ENCODE measurements at places on chromosomes 16 and 17.
A peak's percentile ranks its signal among the peaks of the same experiment; 100 is the strongest.

GRCh38 chr16:3825940-3826339 is 54.6 kb downstream of the CREBBP start:
- DNase-seq, result no peak

- DNase-seq, result no peak
Observed at GRCh38 chr17:50473901-50474300, 4.8 kb upstream of the RSAD1 start.

- no peak for DNase-seq
Observed at GRCh38 chr17:28065706-28066105, 23.2 kb downstream of the NLK start.

DNA sequence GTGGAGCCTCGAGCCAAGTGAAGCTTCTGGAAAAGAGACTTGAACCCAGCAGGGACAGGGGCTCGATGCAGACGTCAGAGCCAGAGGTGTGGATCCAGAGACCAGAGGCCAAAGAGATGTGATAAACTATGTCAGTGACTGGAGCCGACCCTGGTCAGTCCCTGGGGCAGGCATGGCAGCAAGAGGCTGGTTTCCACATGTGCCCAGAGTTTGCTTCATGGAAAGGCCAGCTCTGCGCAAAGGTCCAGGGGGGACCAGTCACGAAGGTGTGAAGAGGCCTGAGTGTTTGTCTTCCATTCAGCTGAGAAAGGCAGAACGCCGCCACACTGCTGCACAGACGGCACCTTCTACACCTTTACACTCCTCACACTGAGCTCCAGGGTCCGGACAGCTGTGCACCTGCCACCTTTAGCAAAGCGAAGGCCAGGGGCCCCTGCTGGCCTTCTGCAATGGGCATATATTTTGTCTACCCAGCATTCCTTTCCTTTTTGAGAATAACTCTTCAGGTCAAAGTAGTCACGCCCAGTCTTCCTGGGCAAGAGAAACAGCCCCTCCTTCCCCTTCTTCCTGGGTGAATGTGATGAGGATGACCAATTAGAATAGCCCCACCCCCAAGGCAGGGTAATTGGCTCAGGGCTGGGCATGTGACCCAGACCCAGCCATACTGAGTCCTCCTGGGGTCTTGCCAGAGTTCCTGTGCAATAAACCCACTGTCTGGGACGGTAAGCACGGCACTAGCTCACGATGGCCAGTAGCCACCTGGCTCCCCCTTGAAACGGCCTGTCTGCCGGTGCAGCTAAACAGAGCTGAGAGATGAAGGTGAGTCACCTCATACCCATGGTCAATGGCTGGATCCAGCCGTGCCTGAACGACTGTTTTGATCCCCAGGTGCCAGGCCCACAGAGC is 2.3 kb upstream of the RPH3AL start:
- no peak for DNase-seq

DNA sequence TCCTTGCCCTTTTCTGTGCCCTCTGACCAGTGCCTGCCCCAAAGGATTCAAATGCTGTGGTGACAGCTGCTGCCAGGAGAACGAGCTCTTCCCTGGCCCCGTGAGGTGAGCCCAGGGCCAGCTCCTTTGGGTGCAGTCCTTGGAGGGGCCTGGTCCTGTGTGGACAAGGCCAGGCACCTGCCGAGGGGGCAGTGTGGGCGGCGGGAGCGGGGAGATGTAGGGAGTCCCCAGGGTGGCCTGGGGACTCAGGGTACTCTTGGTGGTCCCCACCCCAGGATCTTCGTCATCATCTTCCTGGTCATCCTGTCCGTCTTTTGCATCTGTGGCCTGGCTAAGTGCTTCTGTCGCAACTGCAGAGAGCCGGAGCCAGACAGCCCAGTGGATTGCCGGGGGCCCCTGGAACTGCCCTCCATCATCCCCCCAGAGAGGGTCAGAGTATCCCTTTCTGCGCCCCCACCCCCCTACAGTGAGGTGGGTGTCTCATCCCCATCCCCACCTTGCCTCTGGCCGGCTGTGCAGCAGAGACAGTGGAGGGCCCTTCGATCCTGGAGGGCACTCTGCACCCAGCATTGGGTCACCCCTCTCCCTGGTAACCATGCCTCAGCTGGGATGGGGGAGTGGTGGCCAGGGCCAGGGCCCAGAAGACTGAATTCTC is 4.4 kb downstream of the TMEM92 start:
- DNase-seq, result no peak

DNA sequence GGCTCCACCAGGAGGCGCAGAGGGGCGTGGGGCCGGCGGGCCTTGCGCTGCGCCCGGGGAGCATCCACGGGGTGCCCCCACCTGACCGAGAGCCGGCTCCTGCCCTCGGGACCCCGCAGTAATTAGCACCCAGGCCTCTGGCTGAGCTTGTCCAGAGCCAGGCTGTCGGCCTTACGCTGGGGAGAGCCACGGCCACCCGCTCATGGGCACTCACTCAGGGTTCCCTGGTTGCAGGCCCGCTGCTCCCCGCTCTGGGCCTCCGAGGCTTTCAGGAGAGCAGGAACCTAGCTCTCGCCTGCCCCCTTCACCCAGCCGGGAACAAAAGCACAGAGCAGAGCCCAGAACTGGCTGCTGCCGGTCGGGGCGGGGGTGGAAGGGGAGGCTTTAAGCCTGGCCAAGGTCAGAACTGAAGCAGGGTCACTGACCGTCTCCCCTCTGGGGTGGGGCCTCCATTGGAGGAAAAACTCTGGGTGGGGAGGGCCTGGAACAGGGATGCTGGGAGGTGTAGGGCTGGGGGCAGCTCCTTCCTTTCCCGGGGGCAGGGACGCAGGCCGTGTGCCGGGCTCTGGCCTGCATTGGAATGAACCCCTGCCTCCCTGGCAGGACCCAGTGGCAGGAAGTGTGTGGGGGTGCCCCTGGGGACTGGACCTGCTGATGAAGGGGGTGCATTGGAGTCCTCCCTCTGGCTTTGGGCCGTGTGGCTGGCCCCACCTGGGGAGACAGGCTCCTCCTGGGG is 12.3 kb downstream of the GLIS2 start:
- no peak for DNase-seq

GRCh38 chr16:10638101-10638500 is 56.6 kb downstream of the TEKT5 start:
- DNase-seq, result no peak

DNA sequence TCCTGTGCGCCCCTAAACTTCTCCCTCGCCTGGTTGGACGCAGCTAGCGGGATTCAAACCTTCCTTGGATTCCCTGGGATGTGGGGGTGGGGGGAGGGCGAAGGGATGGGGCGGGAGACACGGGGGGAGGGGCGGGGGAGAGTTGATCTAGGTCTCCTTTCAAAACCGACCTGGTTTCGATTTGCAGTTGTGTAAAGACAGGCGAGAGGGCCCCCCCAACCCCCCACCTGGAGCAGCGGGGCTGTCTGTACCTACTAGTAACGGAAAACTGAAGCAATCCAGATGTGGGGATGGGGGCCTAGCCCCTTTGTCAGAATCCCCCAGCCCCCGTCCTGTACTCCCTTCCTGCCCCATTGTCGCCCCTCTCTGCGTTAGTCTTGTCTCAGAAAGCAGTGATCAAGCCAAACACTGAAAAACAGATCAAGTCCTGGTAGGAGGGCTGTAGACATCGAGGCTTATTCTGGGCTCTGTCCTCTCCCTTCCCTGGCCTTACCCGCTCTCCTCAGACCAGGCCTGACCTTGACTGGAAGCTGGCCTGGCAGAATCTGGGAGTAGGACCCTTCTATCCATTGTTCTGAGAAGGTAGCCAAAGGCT is 902 bp downstream of the DLX4 start:
- no peak for DNase-seq

DNA sequence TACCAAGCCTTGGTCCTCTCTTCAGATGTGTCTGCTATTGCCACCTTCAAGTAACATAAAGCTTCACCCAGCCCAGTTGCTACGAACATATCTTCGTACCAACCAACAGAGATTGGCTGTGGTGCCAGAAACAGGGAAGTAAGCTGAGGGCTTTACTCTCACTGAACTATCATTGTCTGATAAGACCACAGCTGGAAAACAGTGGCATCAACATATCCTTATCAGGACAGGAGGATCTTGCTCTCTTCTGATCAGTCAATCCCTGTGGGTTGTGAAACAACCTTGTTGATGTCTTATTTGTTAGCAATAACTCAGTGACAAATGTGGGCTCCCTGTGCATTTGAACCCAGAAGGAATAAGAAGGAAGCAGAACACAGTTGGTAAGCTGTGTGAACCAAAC is 446.3 kb upstream of the MAF start:
- DNase-seq, result no peak

DNA sequence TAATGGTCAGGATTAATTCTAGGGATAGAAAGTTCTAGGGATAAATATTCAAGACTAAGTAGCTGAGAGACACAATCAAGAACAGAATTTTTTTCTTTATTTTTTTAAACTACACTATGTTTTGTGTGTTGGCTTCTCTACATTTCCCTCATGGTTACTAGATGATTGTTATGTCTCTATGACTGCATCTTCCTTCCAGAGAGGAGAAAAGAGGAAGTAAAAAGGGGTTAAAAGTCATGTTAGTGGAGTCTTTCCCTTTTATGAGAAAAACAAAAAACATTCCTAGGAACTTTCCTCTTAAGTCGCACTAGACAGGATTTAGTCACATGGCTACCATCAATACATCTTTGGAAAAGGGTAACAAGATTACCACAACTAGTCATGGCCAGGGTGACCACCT is 375.0 kb downstream of the KCNJ2 start:
- no peak for DNase-seq

DNA sequence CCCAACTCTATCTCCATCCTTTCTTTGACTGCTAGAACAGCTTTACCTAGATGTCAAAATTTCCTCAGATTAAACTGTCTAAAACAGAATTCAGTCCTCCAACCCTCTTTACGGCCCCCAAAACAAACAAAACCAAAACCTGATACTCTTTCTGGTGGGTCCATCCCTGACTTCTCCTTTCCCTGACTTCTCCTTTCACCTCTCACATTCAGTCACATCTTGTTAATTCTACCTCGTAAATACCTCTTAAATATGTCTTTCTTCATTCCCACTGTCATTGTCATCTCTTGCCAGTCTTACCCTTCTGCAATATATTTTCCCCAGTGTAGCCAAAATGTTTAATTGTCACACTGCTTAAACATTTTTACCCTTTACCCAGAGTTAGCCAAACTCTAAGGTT is 4.6 kb downstream of the PPM1E start:
- no peak for DNase-seq

DNA sequence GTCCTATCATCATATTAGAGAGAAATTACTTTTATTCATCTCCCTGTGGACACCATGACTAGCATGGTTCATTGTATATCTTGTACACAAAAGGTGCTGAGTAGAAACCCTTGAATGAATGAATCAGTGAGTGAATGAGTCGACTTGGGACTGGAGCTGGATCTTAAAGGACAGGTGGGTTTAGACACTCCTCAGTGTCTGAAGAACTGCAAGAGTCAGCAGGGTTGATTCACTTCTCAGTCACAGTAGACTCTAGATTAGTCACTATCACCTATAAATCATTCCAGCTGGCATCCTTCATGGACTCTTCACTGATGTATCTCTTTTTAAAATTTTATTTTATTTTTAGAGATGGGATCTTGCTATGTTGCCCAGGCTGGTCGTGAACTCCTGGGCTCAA is 30.1 kb upstream of the PMFBP1 start:
- DNase-seq, result no peak

DNA sequence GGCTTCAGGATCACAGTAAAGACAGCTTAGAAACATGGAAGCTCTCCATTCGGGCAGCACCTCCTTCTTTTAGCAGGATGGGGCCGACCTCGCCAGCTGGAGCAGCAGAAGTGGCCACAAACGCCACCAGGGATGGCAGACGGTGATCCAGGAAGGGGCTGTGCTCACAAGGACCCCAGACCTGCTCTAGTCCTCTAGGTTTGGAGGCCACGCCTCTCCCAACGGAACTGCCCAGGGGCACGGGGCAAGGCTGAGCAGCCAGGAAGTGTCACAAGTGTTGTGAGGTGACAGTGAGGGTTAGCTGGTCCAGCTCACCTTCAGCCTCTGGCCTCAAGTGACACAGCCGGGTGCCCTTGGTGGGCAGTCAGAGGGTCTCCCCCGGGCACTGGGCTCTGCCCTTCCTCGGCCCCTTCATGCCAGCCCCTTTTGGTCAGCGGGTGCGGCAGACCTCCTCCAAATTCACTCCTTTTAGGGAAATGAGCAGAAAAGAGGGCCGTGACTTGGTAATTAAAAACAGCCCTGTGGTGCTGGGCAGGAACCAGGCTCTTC is 20.4 kb downstream of the CEP295NL start:
- DNase-seq, result no peak

- DNase-seq, result peak; percentile 16
Observed at GRCh38 chr17:58577696-58578095, 63.3 kb upstream of the MTMR4 start.

DNA sequence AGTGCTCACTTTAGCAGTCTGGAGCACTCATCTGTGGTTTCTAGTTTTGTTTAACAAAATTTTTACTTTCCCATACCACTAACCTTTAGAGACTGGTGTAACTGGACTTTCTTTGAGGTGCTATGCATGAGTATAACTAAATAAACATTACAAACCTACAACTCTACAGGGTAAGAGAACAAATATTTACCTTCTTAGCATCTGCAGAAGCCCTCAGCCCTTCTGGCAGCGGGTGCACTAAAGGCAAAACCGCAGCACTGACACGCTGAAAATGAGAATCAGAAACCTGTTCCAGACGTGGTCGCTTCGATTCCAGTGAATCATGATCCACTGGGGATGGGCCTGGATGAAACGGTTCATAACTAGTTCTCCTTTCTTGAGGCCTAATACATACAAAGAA is 43.7 kb downstream of the NCOR1 start:
- no peak for DNase-seq

- no peak for DNase-seq
Observed at GRCh38 chr17:80891397-80892018, 100.1 kb upstream of the CHMP6 start.

- DNase-seq, result no peak
Observed at GRCh38 chr16:5903832-5904231, 806.2 kb upstream of the EEF2KMT start.

DNA sequence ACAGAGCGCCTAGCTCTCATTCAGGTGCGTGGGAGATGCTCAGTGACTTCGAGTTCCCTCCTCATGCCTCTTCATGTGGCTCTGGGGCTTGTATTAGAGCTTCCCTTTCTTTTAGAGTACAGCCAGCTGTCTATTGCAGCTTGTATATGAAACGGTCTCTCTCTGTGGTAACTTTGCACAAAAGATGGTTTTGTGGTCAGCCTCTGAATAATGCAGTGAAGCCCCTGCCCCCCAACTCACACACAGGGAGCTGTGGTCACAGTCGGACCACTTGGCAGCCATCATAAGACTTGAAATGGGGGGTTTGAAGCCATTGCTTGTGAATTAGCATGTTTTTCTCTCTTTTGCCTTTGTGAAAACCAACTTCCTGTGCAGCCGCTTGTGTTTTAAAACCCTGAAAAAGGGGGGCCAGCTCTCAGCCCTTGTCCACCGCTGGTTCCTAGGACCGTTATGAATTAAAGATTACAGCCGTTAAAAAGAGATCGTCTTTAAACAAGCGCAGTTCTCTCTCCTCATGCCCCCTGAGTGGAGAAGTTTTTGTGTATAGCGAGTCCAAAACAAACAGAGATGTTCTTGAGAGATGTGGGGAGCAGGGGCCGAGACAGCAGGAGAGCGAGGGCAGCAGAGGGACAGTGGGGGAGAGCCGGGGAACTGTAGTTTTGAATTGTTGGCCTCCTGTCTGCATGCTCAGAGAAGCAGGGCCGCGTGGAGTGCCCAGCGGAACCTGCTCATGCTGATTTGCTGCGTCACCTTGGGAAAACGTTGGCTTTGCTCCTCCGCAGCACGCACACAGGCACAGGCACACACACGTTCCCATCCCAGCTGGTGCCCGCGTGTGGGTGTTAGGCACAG is 199.0 kb downstream of the MSI2 start:
- no peak for DNase-seq
